ENCODE measurements at places on chromosomes 13 and 19. TPM values are rescaled to one million over a fixed set of nuclear protein-coding genes. Genes with fewer than 3 reads are reported as not detected.

PNMA8A gene
- 8.4 TPM for total RNA-seq

DNA sequence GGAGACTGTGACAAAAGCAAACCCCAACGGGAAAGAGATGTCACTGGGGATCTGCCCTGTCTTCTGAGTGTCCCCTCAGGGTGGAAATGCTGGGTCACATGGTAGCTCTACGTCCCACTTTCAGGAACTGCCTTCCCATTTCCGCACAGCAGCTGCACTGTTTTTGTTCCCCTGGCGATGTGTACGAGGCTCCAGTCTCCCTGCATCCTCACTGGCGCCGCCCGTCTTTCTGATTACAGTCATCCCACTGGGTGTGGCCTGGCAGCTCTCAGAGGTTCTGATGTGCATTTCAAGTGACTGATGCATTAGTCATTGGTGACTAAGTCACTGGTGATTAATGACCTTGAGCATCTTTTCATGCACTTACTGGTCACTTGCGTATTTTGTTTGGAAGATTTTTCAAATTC lies 21.2 kb downstream of the PCID2 start:
- DNase-seq, result peak; percentile 87

- DNase-seq, result no peak
Observed at GRCh38 chr13:76489274-76489673, 396.9 kb downstream of the KCTD12 start.

GRCh38 chr19:45547965-45548609 lies 36.5 kb downstream of the OPA3 start:
- DNase-seq, result no peak

GRCh38 chr19:17606590-17607185 lies 51.2 kb downstream of the COLGALT1 start:
- DNase-seq, result no peak

PRR36 gene
- not detected for total RNA-seq

DNA sequence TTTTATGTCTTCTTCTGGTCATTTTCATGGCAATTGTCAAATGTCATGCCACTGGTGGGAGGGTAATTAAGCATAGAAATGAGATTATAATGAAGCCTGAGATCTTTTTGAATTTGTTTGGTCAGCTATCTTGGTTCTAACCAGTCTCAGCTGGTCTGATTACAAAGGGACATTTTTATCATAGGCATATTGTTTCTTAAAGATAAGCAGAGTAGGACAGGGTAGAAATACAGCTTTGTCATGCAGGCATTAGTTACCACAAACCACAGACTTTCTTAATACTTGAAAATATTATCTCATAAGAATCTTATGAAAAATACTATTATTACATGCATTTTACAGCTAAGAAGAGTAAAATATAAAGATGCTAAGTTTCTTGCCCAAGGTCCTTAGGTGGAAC lies 1761.5 kb downstream of the PCDH9 start:
- DNase-seq, result no peak

DNA sequence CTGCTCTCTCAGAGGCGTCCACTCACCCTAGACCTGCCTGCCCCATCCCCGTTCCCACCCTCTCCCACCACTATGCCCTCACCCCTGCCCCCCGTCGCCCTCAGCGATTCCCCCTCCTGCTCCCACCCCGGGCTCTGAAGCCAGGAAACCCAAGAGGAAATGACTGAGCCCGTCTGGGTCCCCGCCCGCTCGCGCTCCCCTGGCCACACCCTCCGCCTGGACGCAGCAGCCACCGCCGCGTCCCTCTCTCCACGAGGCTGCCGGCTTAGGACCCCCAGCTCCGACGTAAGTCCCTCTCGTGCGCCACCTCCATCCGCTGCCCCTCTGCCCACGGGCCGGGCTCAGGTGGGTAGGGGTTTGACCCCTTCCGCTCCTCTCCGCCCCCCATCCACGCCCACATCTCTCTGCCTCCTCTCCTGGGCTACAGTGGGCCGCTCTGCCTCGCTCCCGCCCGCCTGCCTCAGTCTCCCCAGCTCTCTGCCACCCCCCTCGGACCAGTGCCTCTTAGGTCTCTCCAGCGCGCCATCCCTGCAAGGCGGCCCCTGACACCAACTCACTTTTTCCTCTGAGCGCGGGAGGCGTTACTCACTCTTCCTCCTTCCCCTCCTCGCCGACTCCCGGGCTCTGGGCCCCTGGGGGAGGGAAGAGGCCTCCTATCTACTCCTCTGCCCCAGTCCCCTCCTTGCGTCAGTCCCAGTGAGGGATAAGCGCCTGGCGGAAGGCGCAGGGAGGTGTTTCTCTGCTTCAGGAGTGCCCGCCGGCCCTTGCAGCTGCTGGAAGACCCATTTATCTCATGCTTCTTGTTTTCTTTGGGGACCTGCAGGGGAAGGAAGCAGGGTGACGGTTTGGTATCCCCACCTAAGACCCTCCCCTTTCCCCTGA lies at the start of gene FXYD5:
FXYD5 (plus strand) TSS at position 211 of the 882 bp plus-strand sequence. CDS start 816 bp downstream, outside the sequence.
- peak; percentile 85 for DNase-seq

- no peak for DNase-seq
Observed at GRCh38 chr19:16678498-16678897, 17.6 kb downstream of the TMEM38A start.

- DNase-seq, result peak; percentile 97
Observed at GRCh38 chr19:45886427-45887199, 672 bp upstream of the IRF2BP1 start.

GRCh38 chr13:46982856-46983582 lies 86.2 kb upstream of the HTR2A start:
- DNase-seq, result no peak

- DNase-seq, result peak; percentile 48
Observed at GRCh38 chr13:85853901-85854663, 54.9 kb upstream of the SLITRK6 start.

DNA sequence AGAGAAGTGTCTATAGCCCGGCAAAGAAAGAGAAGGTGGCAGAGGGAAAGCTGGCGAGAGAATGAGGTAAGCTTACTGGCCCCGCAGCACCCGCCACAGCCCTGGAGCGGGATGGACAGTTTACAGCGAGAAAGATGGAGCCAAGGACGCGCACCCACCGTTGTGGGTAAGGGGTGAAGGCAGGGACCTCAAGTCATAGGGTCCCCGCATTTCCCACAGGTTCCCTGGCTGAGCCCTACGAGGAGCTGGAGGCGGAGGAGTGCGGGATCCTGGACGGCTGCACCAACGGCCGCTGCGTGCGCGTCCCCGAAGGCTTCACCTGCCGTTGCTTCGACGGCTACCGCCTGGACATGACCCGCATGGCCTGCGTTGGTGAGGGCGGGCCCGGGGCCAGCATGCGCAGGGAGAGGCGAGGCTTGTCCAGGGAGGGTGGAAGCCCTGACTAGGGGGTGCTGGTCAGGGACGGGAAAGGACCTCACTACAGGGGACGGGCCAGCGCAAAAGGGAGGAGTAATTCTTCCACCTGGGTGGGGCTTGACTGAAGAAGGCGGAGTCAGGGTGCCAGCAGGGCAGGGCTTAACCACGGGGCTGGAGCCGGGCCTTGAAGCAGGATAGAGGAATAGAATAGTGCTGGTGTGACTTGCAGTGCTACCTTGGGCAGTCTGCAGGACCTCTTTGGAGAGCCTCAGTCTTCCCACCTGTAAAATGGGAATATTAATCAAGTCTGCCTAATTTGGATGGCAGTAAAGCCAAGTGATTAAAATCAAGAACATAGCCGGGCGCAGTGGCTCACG lies 26.5 kb downstream of the LTBP4 start:
- no peak for DNase-seq

ZNF44 gene
- 12.7 TPM for total RNA-seq

GRCh38 chr19:39410017-39410830 lies 2.2 kb upstream of the PLEKHG2 start:
- DNase-seq, result peak; percentile 95

METTL21C gene
- not detected for total RNA-seq

All from sigmoid colon (tissue), 7 donors.